Naive thymus-derived CD4-positive, alpha-beta T cell (primary cell): ENCODE measurements at places on chromosomes 6 and 20.

DNA sequence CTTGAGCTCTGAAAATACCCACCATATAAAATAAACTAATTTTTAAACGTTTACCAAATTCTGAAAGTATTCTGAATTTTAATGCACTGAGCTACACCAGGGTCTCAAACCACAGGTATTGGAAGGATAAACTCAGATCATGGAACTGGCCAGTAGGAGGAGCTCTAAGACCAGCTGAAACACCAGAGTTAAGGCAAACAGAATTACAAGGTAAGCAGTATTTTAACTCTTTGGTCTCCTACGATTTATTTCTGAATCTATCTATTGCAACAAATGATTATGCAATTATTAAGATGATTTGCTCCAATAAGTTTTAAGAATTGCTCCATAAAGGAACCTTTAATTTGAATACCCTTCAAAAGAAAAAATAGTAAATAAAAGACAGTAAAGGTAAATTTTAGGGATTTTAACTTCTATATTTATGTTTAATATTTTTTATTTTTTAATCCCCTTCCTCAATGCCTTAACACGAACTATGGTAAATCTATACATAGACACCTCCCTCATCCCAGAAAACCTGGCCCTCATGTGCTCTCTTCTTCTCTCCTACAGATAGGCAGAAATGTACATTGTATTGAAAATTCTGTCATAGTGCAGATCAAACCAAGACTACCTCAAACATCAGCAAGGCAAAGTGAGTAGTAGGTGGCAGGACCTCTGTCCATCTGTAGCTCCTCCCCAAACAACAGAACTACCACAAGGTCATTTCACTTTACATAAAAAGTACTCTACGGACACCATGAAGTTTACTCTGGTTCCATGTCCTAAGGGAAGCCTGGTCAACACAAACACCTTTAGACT is 58.4 kb downstream of the SMLR1 start:
- no peak overlapping the region for H3K4me3 ChIP-seq
- H3K27ac ChIP-seq: no peak overlapping the region
- H3K4me1 ChIP-seq: no peaks in the 10 kb centered on the region
- H3K36me3 ChIP-seq: no peaks in the 10 kb centered on the region
- H3K27me3 ChIP-seq: no peaks in the 10 kb centered on the region

DNA sequence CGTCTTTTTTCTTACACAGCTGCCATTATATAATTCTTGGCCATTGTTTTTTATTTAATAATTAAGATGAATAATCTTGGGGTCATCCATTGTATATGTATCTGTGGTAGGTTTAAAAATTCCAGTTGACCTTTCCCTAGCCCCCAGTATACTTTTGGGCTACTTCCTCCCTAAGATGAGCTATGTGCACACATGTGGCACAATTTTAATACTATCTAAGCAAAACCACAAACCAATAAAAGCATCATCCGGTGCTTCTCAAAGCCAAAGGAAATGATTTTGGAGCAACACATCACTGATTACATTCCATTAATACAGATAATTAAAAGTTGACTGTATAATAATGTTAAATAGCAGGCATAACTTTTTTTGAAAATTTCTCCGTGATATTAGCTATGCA is 161.2 kb downstream of the ATXN1 start:
- no peaks in the 10 kb centered on the region for H3K36me3 ChIP-seq
- no peaks in the 10 kb centered on the region for H3K27me3 ChIP-seq
- H3K27ac ChIP-seq: no peak overlapping the region
- no peak for DNase-seq
- H3K4me1 ChIP-seq: peaks cover 17% of the 10 kb centered on the region
- H3K4me3 ChIP-seq: no peak overlapping the region

- no peaks in the 10 kb centered on the region for H3K36me3 ChIP-seq
- no peak overlapping the region for H3K4me3 ChIP-seq
- no peak for DNase-seq
- no peaks in the 10 kb centered on the region for H3K4me1 ChIP-seq
- no peak overlapping the region for H3K27ac ChIP-seq
- H3K27me3 ChIP-seq: no peaks in the 10 kb centered on the region
Measured at GRCh38 chr6:21273451-21273850, 320.1 kb upstream of the SOX4 start.

DNA sequence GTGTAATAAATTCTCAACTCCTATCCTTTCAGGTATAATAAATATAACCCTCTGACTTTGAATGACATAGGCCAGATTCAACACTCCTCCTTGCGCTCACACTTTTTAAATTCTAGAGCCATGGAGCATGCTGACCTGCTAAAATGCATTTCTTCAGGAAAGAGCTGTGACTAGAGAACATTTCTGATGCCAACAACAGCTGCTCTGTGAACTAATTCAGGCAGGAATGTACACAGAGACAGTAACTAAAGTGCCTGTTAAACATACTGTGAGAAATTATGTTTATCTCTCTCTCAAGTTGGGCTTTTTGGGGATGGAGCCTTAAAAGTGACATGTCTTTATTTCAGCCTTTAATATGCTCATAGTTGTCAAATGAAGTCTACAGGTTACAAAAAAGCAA is 8.3 kb downstream of the NHSL1 start:
- no peak overlapping the region for H3K4me3 ChIP-seq
- DNase-seq: no peak
- no peak overlapping the region for H3K27ac ChIP-seq
- H3K36me3 ChIP-seq: no peaks in the 10 kb centered on the region
- H3K4me1 ChIP-seq: no peaks in the 10 kb centered on the region

GRCh38 chr20:7601431-7601830 is 338.8 kb downstream of the HAO1 start:
- H3K4me1 ChIP-seq: no peaks in the 10 kb centered on the region
- no peak overlapping the region for H3K27ac ChIP-seq
- H3K4me3 ChIP-seq: no peak overlapping the region
- no peak for DNase-seq
- H3K27me3 ChIP-seq: no peaks in the 10 kb centered on the region
- no peaks in the 10 kb centered on the region for H3K36me3 ChIP-seq

- no peak overlapping the region for H3K27ac ChIP-seq
- H3K27me3 ChIP-seq: no peaks in the 10 kb centered on the region
- no peak for DNase-seq
- H3K4me3 ChIP-seq: no peak overlapping the region
- H3K36me3 ChIP-seq: peaks cover 58% of the 10 kb centered on the region
Measured at GRCh38 chr6:89862698-89863097, 31.6 kb upstream of the GJA10 start.

- H3K27ac ChIP-seq: peak overlapping the region; percentile 41
- peaks cover 1% of the 10 kb centered on the region for H3K36me3 ChIP-seq
- no peak overlapping the region for H3K4me3 ChIP-seq
- peaks cover 9% of the 10 kb centered on the region for H3K27me3 ChIP-seq
- H3K4me1 ChIP-seq: peaks cover 2% of the 10 kb centered on the region
Measured at GRCh38 chr6:43509142-43509983, 783 bp downstream of the LRRC73 start.

DNA sequence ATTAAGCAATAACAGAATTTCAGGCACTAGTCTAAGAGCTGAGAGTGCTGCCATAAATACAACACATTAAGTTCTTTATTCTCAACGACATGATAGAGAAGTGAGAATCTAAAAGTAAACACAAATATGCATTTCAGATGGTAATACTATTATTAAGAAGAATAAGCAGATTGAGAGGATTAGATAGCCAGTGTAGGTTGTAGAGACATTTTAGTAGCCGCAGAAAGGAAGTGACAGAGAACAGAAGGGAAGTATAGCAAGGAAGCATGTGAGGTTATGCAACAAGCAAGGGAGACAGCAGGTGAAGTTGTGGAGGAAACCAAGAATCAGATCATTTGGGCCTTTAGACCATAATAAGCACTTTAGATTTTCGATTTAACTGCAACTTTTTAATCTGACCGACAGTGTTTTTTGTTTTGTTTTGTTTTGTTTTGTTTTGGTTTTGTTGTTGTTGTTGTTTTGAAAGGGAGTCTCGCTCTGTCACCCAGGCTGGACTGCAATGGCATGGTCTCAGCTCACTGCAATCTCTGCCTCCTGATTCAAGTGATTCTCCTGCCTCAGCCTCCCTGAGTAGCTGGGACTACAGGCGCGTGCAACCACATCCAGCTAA is 737.0 kb upstream of the ADGRB3 start:
- no peaks in the 10 kb centered on the region for H3K36me3 ChIP-seq
- H3K27ac ChIP-seq: no peak overlapping the region
- H3K4me3 ChIP-seq: no peak overlapping the region
- DNase-seq: no peak
